ENCODE measurements at places on chromosomes 4 and X. TPM values are rescaled to one million over a fixed set of nuclear protein-coding genes. Genes with fewer than 3 reads are reported as not detected.
A peak's percentile ranks its signal among the peaks of the same experiment; 100 is the strongest.

DNA sequence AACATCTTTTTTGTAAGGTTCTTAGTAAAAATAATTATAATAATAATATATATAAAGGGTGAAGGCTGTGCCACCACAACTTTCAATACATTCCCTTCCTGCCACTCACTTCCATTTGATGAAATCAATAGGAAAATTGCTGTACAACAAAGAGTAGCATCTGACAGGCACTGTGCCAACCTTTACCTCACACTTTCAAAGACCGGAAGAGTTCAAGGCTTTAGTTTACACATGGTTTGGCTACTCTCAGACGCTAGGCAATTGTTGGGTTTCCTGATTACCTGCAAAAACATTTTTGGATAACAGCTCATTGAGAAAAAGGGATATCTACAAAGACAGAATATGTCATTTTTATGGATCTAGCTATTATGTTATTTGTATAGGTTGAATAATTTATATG is 5.5 kb upstream of the ING2 start:
- DNase-seq = no peak

GRCh38 chr4:140344101-140344500 is 29.3 kb upstream of the SCOC start:
- no peak for DNase-seq

GRCh38 chr4:186485561-186486062 is 69.8 kb downstream of the MTNR1A start:
- no peak for DNase-seq

- DNase-seq = no peak
Observed at GRCh38 chr4:133694416-133694815, 507.2 kb downstream of the PABPC4L start.

DNA sequence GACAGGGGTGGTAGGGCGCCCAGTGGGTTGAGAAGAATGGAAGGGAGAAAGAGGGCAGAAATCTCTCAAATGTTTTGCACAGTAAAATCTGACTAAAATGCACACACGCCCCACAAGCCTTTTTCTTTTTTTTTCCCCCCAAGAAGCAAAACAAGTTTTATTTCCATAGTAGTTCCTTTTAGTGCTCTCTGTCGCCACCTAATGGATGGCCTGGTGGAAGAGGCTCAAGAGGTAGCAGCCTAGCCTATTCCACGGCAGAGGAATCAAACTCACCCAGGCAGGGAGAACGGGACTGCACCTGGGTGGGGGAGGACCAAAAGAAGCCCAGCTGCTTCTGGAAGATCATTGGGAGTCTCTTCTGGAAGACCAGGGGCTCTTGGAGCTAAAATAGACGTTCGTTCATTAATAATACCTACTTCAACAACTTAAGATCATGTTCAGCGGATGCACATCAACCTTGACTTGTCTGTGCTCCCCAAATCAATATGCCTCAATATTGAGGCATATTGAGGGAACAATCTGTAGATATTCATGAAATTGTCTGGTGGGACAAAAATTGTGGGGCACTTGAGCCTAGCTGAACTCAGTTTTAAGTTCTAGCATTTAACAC is 31.6 kb upstream of the IRAK1 start:
- DNase-seq = peak; percentile 76

DNA sequence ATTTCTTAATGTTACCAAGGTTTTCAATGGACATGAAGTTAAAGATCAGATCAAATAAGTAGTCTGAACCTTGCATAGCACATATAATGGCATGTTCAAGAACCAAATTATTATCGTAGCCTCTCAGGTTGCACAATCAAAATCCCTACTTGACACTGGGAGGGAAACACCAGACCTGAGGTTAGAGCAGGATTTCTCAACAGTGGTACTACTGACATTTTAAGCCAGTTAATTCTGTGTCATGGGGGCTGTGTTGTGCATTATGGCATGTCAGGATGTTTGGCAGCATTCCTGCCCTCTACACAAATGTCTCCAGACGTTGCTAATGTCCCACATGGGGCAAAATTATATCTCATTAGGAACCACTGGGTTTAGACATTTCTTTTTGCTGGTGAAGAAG is 20.8 kb downstream of the RLIM start:
- DNase-seq = no peak

DNA sequence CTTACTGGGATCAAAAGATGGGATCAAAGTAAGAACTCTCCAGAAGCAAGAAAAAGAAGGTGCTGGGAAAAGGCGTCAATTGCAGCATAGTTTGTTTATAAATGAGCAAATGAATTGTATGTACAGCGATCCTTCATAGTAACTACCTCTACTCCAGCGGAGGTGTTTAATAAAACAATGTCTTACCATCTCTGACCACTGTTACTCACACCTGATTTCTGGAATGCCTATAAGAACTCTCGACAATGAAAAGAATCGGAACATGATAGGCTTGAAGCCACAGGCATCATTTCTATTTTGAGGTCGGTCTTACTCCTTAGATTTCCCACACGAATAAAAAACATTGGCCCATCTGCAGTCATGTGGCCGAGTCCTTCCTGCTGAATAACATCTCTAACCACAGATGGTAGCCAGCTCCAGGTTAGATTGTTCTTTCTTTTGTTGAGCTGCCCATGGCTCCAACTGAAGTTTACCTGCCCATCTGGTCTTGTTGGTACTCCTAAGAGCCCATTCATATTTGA is 67.6 kb downstream of the CLDN34 start:
- no peak for DNase-seq

GRCh38 chr4:22323691-22324090 is 192.2 kb downstream of the ADGRA3 start:
- DNase-seq = no peak

GRCh38 chr4:3483471-3483921 is 20.4 kb downstream of the DOK7 start:
- DNase-seq = no peak

DNA sequence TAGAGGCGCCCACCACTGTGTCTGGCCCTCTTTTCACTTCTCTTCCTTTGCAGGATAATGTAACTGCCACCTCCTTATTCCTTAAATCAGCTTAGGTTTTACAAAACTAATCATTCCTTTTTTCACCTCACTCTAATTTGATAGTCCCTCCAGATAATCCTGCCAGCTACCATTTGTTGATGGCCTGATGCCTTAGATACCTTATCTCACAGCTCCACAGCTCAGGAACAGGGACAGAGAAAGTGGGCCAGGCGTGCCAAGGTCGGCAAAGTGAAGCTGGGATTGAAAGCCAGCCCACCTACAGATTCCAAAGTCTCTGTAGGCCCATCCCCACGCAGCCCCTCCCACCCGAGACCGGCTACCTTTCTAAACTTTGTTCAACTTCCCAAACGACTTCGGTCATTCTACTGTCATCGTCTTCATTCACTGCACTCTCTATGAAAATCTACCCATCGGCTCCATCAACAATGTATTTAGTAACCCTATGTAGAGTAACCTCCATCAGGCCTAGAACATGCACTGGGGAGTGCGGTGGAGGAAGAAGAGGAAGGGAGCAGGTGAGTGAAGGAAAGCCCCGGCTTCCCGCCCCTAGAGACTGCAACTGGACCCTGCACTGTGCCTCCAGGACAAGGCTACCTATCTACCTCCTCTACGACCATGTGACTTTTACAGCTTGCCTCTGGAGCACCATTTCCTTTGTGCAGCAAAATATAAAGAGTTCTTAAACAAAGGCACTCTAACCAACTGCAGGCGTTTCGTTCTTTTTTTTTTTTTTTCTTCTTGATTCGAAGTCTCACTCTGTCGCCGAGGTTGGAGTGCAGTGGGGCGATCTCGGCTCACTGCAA is 1.5 kb downstream of the CASP6 start:
- DNase-seq = no peak

- DNase-seq = no peak
Observed at GRCh38 chr4:79473439-79473724, 65.4 kb upstream of the GK2 start.

DNA sequence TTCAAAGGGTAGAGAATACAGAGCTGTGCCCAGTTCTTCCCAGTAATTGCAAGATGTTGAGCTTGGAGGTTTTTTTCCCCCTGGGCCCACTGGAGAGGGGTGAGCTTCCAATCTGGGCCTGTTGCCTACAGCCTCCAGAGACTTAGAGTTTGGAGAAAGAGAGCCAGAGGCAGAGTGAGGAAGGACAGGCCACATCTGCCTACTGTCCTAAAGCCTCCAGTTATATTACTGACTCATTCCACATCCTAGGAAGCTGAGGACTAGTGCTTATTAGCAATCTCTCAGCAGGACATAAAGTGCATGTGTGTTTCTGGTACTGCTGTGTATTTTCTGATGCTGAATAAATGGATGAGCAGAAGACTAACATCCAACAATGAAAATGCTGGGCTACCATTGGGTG is 181.0 kb upstream of the MAMLD1 start:
- DNase-seq = peak; percentile 18

DNA sequence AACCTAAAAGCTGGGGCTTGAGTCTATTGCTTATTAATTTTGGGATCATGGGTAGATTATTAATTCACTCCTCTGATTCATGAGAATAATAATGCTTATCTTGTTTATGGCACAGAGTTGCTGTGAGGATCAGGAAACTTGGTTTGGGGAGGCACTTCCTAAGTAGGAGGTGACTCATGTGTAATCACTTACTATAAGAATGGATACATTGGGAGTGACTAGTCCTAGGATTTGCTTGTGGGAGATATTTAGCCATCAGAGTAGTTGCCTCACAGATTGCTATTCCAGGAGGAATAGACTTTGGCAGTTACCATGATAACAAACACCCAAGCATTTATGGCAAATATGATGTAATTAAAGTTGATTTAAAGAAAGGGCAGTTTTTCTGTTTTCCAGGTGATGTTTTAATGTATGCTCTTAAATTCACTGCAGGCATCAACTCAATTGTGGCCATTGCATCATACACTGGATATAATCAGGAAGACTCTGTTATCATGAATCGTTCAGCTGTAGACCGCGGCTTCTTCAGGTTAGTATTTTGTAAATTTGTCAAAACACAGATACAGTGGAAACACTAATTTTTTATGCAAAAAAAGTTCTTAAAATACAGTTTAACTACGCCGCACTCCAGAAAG is 41.9 kb downstream of the POLR2B start:
- DNase-seq = no peak

- DNase-seq = no peak
Observed at GRCh38 chr4:86961116-86961515, 26.3 kb downstream of the AFF1 start.

- DNase-seq = no peak
Observed at GRCh38 chr4:99043346-99043745, 45.2 kb downstream of the ADH5 start.

Gene PNMA3
- 1.2 TPM for total RNA-seq

Gene MSX1
- 4.0 TPM for total RNA-seq

Gene ARHGAP10
- 78.0 TPM for total RNA-seq

Gene RPS3A
- total RNA-seq = 2,182 TPM

Gene MAGEB4
- not detected for total RNA-seq

Gene ARMCX1
- 17.6 TPM for total RNA-seq

Gene SPANXD
- total RNA-seq = not detected

Gene MAGEE2
- not detected for total RNA-seq

Gene GAGE13
- not detected for total RNA-seq

Measured in ureter (tissue), 1 donor.